ENCODE measurements at places on chromosomes 11 and 22. TPM values are rescaled to one million over a fixed set of nuclear protein-coding genes. Genes with fewer than 3 reads are reported as not detected.

RGL4 gene
- total RNA-seq, result not detected

ALX4 gene
- under 0.01 TPM for total RNA-seq

IFTAP gene
- total RNA-seq, result 14.7 TPM

OR10A2 gene
- not detected for total RNA-seq

GRIK4 gene
- 0.66 TPM for total RNA-seq
